Esophagus squamous epithelium (tissue), 5 donors: ENCODE measurements at places on chromosomes 11 and 22.

GRCh38 chr11:6931146-6931713, 5.0 kb downstream of the ZNF215 start:
- no peak for DNase-seq

DNA sequence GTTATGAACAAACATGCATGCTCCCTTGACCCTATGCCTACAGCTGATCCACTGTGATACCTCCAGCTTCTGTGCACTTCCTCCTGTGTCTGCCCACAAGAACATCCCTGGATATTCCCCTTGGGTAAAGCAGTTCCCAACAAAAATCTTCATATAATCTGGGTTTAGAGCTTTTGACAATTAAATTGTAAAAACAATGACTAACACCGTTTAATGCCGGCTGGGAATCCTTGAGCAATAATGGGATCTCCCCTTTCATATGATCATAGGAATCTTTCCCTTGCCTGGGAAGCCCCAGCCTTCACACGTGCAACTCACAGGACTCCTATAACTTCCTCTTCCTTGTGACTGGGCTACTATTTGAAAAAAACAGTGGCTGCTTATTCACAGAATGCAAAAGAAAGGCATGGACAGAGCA, 6.3 kb upstream of the ZC3H12C start:
- no peak for DNase-seq

- DNase-seq, result no peak
Observed at GRCh38 chr22:42947211-42947990, 67.5 kb downstream of the PACSIN2 start.

- no peak for DNase-seq
Observed at GRCh38 chr11:67057205-67057672, 592 bp downstream of the RHOD start.

DNA sequence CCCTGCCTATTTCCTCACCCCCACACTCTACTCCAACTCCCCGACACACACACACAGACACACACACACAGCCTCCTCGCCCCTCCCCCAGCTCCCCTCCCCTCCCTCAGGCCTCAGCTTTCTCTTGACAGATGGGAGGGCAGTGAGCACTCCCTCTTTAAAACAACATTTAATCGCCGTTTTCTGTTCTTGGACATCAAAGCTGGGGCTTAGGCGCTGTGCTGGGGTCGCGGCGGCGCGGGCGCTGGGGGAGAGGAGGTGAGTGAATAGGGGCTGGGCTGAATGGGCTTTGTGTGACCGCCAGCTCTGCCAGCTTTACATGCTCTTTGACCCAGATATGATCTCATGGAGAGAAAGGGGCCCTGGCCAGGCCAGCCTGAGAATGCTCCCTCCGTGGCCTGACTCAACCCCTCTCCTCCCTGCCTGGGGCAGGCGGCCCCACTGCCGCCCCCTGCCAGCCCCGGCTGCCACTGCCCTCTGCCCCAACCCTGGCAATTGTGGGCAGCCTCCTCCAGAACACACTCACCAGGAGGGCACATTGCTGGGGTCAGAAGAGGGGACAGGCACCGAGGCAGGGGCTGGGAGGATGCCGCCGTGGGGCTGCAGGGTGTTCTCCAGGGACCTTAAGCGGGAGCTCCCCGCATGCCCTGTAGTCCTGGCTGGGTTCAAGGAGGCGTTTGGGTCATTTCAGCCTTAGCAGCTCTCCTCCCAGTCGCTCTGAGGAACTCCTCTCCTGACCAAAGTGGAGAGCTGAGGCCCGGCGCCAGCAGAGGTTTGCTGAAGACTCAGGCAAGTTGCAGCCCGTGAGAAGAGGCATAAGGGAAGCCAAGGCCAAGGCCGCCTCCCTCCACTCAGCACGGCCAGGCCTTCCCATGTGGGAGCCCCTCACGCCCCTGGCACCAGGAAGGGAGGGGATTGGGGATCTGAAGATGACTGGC, 38.3 kb upstream of the NNMT start:
- no peak for DNase-seq

GRCh38 chr22:48796310-48797015, 1031.2 kb downstream of the BRD1 start:
- DNase-seq, result no peak

DNA sequence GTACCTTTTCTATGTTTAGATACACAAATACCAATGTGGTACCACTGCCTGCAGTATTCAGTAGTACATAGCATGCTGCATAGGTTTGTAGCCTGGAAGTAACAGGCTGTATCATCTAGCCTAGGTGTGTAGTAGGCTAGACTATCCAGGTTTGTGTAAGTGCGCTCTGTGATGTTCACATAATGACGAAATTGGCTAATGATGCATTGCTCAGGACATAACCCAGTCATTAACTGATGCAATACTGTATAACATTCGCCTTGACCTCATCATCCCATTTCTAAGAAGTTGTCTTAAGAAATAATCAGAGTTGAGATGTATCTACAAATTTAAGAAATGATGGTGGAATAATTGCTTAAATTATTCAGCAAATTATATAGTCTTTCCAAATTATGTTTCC, 116.0 kb upstream of the TIMP3 start:
- no peak for DNase-seq

DNA sequence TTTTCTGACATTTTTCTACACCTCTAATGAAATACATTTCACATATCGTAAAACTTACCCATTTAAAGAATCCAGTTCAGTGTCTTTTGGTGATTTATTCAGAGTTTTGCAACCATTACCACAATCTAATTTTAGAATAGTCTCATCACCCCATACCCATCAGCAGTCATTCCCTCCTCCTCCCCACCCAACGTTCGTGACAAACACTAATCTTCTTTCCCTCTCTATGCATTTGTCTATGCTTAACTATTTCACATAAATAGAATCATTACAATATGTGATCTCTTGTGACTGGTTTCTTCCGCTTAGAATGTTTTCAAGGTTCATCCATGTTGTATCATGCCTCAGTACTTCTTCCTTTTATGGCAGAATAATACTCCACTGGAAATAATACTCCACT, 9.5 kb downstream of the TTC28 start:
- DNase-seq, result no peak

- DNase-seq, result no peak
Observed at GRCh38 chr22:40250608-40251007, 72.9 kb downstream of the TNRC6B start.

DNA sequence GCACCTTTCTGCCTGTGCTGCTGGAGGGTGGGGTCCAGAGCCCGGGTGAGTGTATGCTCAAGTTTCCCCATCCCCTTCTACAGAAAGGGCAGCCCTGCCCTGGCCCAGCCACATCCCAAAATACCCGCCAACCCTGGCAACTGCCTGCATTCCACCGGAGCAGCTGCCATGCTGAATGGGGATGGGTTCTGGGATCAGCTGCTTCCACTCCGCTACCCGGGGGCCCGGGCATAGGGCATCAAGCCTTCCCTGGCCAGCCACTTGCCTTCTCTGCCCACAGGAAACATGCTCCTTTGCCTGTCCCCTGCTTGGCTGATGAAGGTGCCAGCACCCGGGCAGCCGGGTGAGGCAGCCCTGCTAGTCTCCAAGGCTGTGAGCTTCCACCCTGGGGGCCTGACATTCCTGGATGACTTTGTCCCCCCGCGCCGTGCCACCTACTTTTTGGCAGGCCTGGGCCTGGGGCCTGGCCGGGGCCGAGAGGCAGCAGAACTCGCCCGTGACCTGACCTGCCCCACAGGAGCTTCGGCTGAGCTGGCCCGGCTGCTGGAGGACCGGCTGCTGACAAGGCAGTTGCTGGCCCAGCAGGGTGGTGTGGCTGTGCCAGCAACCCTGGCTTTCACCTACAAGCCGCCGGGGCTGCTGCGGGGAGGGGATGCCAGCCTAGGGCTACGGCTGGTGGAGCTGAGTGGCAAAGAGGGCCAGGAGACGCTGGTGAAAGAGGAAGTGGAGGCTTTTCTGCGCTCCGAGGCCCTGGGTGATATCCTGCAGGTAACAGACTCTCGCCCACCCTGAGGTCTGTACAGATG, 3.2 kb downstream of the CARNS1 start:
- DNase-seq, result no peak

GRCh38 chr11:79412761-79413160, 28.1 kb downstream of the TENM4 start:
- no peak for DNase-seq

- no peak for DNase-seq
Observed at GRCh38 chr11:6397156-6397555, 6.9 kb downstream of the SMPD1 start.

- DNase-seq, result no peak
Observed at GRCh38 chr11:80773919-80774318, 1333.1 kb upstream of the TENM4 start.

DNA sequence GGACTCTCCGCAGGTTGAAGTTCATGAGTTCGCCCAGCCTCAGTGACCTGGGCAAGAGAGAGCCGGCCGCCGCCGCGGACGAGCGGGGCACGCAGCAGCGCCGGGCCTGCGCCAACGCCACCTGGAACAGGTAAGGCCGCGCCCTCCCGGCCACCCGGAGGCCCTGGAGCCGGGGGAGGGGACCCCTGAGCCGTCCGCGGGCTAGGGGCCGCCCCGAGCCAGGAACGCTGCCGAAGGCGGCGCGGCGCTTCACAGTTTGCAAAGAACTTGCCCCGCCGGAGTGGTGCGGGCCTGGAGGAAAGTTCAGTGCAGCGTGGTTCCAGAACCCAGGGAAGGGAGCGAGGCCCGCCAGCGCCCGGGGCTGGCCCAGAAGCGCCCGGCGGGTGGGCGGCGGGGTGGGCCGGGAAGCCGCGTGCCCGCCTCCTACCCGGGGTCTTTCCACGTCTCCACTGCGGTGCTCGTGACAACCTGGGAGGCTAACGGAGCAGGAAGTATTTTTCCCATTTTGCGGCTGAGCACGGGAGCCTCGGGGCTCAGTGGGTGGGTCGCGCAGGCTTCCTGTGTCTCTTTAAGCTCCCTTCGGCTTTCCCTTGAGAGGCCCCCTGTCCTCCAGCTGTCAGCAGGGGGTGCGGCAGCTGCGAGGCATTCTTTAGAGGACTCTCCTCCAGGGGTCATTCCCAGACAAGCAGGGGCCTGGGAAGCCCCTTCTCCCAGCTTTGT, 635 bp downstream of the PRR5 start:
- DNase-seq, result no peak

GRCh38 chr22:44166498-44167276, 14.0 kb upstream of the PARVG start:
- no peak for DNase-seq

GRCh38 chr22:41147722-41148121, 55.3 kb downstream of the EP300 start:
- DNase-seq, result no peak

- DNase-seq, result no peak
Observed at GRCh38 chr11:3169255-3170043, 4.3 kb upstream of the OSBPL5 start.

- no peak for DNase-seq
Observed at GRCh38 chr11:105553025-105553424, 56.8 kb upstream of the GRIA4 start.

- DNase-seq, result no peak
Observed at GRCh38 chr11:79461666-79462645, 21.1 kb upstream of the TENM4 start.

DNA sequence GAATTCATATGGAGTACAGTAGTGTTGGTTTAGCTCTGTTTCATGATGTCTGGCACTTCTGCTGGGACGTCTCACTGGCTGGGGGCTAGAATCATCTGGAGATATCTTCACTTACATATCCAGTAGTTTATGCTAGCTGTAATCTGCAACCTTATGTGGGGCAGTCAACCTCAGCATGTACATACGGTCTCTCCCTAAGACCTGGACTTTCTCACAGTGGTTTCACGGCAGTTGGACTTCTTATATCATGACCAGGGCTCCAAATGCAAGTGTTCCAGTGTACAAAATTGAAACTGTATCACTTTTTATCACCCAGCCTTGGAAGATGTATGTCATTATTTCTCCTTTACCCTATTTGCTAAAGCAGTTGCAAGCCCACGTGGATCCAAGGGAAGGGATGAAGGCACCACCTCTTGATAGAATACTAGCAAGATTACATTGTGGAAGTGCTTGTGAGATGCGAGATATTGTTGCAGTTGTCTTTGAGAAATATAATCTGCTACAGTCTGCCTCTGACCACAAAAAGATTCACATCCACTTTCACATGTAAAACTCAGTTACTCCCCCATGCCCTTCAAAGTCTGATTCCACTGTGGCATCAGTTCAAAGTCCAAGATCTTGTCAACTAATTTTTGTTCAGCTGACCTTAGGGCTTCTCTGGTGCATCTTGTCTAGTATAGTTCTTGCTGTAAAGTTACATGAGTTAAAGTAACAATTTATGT, 316.6 kb upstream of the NCAM1 start:
- DNase-seq, result no peak

DNA sequence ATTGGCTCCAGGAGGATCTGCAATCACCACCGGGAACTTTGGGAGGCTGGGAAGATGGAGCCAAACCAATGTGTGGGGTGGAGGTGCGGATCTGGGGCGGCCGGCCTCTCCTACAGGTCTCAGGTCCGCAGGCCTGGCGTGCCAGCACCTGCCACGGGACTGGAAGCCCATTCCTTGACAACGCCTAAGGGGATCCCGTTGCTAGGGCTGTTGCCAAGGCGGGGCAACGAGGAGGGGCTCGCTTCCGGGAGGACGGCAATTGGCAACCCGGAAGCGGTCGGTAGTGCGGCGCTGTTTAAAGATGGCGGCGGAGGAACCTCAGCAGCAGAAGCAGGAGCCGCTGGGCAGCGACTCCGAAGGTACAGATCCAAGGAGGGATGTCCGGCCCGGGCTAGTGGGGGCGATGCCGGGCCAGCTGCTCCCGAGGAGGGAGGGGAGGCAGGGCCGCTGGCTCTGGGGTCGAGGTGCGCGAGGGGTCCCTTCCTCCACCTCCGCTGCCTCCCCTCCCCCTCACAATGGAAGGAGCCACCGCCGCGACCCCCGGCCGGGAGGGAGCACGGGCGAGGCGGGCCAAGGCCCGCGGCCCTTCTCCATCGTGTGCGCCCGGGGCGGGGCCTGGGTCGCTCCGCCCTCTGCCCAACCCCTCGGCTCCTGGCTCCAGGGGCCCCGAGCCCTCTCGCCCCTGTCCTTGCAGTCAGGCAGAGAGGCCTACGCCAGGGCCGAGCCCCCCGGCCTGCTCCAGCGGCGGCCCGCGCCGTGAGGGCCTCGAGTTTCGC, at the start of gene OTUB1:
Gene OTUB1, plus strand, starts transcription at position 283 of the 776 bp plus-strand sequence. Its CDS starts 19 bp downstream, at position 302.
- DNase-seq, result no peak

DNA sequence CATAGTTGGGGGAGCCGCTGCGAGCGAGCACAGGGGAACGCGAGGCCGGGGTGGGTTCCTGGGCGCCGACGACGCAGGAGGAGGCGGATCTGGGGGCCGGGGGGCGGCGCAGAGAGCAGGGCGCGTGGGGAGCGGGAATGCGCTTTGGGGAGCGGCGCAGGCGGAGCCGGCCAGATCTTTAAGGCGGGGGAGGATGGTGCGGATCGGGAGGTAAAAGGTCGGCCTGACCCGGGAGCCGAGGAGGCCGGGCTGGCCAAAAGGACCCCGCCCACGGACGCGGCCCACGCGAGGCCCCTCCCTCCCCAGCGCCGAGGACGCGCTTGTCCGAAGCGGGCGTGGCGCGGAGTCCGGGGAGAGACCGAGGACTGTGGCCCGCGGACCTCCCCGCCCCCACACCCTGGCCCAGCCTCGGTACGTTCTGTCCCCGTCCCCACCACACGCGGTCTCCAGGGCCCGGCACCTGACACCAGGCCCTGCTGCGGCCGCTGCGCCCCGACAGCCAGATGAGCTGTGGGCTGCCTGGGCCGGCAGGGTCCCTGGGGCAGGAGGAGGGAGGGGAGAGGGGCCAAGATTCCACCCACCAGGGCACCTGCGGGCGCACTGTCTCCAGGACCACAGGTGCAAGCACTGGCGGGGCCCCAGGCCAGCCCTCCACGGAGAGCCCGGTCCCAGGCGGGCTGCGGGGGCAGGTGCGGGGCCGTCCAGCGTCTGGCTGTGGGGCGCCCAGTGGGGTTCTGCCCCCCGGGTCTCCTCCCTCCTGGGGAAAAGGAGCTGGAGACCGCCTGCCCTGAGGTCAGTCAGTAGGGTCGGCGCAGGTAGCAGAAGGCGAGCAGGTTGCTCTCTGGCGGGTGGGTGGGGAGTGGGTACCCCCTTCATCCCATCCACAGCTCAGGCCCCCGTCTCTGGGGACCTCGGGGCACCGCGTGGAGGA, 10.9 kb downstream of the PIM3 start:
- no peak for DNase-seq
